ENCODE measurements at places on chromosomes 6 and 20.

- peak; percentile 83 for DNase-seq
These were observed 170.3 kb upstream of the PDE7B start for GRCh38 chr6:135680964-135681913.

DNA sequence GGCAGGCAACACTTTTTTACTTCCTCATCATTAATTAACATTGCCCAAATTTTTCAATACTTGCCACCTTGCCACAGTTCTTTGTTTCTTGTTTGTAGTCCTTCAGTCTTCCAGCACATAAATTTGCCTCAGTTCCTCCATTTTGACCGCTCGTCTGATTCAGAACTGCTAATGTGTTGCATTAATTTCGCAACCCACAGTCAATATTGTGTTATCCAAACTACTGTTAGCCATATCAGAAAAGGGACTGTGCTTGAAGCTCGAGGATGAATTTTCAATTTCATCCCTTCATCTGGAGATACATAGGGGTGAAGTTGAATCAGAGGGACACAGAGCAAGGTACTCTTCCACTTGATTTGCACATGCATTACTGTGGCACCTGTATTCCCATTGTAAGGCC lies 421.5 kb downstream of the CDKAL1 start:
- no peak for DNase-seq

DNA sequence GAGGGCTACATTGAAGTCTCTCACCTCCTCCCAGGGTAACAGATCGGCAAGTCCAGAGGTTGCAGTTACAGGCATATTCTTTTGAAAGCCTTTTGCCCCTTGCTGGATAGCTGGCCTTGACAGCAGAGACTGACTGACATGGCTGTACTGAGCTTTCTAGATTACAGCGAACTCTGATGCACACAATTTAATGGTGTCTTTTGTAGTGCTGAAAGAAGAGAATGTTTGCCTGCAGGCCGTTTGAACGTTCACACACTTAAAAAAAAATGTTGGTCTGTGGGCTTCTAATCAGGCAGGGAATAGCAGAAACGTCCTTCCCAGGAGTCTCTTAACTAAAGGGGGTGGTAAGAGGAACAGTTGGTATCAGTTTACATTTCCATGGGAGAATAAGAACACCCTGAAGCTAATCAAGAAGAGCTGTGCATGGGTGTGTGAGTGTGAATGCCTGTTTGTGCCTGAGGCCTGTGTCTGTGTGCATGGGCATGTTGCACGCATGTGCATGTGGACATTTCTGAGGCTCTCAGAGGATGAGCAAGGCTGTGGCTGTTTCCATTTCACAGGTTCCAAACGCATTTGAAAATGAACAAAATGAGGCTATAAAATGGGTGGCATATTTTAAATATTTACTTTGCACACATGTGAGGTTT lies 213.9 kb upstream of the SSTR4 start:
- no peak for DNase-seq

- DNase-seq: no peak
These were observed 33.1 kb upstream of the DAAM2 start for GRCh38 chr6:39758905-39759605.

- no peak for DNase-seq
These were observed 290.5 kb upstream of the ZFP64 start for GRCh38 chr20:52482044-52482443.

- DNase-seq: peak; percentile 86
These were observed 13.5 kb upstream of the ZNF391 start for GRCh38 chr6:27374824-27375612.

- no peak for DNase-seq
These were observed 2.6 kb upstream of the ZBP1 start for GRCh38 chr20:57622579-57623381.

DNA sequence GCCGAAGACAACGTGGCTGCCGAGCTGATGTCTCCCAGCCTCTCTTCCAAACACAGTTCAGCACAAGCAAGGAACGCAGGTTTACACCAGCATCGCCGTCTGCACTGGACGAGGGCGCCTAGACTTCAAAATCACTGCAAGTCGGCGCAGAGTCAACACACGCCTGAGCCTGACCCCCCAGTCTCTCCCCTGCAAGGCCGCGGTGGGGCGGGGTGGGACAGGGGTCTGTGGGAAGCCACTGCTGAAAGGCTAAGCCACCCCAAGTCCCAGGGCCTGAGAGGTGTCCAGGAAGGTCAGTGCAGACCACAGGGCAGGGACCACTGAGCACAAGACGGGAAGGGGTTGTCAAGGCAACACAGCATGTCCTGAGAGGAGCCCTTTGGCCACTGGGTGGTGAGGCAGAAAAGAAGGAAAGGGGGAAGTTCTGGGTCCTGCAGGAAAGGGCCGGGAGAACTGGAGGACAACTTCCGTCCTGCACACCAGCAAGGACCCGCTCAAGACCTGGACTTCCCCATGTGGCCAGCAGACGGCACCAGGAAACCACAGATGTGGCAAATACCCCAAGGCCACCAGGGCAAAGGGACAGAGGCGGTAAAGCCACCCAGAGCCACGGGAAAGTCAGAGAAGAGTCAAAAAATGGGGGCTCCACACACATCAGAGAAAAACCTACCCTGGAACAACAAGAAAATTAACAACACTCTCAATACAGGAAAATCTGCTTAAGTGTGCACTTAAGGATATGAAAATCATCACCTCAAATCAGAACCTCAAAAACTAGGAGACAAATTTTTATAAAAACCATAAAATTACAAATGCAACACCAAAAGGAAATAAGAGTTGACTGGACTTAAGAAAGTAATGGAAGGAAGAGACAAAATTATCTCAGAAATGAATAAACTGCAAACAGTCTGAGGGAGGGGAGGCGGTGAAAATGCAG lies 84.8 kb downstream of the TAF4 start:
- no peak for DNase-seq

GRCh38 chr6:81476881-81477280 lies 275.6 kb downstream of the TENT5A start:
- DNase-seq: no peak

DNA sequence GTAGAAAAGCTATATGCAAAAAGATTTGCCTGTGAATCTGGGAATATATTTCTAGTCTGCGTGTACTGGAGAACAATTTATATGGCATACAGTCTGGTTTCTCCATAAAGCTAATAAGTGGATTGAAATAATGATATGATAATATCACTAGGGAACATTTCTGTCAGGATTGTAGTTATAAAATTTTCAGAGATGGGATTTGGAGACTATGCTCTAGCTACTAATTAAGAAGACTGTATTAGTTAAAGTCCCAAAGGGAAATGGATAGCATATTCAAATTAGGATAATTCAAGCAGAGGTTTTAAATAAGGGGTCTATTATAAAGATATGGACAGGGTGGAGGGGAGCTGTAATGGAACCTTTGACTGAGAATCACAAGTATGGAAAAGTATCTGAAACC lies 7.2 kb upstream of the STX11 start:
- no peak for DNase-seq

GRCh38 chr6:71733970-71734899 lies 152.1 kb upstream of the RIMS1 start:
- DNase-seq: no peak

GRCh38 chr20:63005365-63005861 lies 1.4 kb downstream of the BHLHE23 start:
- no peak for DNase-seq

GRCh38 chr6:163490826-163491577 lies 76.5 kb downstream of the QKI start:
- no peak for DNase-seq

DNA sequence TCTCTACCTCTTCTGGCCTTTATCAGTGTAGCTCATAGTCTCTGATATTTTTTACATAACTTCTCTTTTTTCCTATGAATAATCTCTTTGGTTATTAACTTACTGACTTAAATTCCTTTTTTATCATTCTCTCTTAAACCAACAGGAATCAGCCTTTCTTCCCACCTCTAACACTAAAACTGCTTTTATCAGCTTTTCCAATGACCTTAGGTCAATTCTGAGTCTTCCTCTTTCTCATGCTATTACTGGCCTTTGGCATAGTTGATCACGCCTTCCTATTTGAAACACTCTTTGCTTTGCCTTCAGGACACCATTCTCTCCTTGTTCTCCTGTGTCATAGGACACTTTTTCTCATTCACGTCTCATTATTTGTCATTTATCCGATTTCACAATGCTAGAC lies 8.1 kb upstream of the HINT3 start:
- no peak for DNase-seq

DNA sequence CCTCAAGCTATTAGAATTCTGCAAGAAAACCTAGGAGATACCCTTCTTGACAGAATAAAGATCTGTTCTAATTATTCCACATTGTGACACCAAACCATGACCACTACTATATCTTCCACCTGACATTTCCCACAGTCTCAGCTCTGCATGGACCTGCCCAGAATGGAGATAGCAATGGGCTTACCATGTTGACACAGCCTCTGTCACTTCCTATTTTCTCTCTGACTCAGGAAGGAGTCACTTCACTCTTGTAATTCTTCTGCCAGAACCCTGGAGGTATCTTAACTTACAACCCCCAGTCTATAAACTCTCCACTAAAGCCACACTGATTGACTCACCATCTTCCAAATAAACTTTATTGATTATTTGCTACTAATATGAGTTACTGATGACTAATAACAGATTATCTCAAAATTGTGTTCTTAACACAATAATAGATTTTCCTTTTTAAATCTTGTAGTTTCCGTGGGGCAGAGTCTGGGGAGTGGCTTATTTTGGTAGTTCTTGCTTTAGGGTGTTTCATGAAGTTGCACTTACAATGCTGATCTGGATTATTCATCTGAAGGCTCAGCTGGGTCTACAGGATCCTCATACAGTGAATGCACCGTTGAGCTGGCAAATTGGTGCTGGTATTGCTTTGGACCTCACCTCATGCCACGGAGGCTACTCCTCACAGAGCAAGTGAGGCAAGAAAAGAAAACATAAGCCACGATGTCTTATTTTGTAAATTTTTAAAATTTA lies 869.9 kb downstream of the KIF16B start:
- DNase-seq: no peak

GRCh38 chr6:3956054-3956453 lies 106.9 kb downstream of the FAM50B start:
- no peak for DNase-seq

DNA sequence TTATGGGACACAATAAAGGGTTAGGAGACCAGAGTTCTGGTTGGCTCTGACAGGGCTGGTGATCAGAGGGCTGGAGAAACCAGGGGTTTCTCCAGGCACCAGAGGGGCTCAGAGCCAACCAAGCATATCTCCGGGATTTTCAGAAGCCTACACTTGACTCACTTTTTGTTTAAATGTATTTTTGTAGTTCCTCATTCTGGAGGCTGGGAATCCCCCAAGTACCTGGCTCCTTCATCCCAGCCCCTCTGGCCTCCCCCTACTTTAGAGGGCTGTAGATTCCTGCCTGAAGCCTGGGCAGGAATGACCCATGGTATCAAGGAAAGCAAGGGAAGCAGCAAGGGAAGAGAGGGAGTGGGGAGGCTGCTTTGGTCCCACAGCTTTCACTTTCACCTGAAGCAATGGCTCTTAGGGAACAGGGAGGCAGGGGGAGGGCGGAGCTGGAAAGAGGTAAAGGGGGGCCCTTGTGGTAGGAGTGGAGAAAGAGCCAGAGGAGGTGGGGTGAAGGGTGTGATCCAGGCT lies 973 bp downstream of the CD40 start:
- no peak for DNase-seq

DNA sequence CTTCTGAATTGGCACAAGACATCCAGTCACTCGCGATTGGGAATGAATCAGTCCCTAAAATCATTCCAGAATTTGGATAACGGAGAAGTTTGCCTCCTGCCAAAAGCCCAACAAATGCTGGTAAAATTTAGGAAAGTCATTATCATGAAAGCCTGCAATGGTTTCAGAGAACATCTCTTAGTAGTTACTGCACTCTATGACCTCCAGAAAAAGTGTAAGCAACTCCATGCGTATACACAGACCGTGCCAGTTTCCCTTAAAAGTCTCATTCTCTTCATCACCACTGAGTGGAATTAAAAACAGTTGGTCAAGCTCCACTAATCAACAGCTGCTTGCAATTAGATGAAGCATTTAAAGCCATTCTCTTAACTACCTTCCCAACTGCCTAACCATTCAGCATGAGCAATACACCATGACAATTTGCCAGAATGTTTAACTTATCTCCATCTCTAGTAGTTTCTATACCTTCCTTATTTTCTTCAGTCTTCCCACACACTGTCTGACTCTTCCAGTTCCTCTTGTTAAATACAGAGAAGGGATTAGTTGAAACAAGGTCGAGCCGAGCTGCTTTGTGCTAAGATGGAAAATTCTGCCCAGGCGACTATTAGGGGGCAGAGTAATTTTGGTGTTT lies 183.6 kb upstream of the PRDM1 start:
- no peak for DNase-seq

- DNase-seq: no peak
These were observed 7.1 kb downstream of the DUSP22 start for GRCh38 chr6:299104-299980.

GRCh38 chr20:62193079-62194025 lies 10.5 kb downstream of the MTG2 start:
- DNase-seq: no peak

DNA sequence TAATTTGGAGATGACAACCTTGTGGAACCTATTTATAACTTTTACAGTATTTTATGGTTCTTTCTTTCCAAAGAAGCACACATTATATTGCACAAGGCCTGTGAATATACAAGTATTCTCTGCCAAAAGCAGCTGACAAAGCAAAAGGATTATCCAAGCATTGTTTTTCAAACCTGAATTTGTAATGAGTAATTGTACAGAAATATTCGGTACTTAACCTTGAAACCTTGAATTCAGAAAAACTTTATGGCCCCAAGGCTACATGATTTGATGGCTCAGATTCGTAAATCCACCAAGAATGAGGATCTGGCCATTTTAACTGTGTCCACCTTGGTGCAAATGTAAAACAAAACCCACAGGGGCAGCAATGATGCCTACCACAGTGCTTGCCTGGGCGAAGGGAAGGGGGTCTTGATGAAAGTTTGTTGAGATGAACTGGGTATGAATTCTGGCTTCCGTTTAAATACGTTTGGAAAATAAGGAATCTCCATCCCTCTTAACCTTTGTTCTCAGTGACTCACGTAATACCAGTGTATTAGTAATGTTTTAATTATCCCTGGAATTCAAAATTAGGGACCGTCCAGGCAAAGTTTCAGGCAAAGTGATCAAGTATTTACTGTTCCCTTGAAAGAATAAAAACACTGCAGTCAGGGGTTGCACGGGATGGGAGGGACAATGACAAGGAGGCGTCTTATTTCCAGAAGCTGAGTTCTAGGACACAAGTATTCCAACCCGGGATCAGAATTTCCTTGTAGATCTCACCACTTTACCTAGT lies 2.7 kb upstream of the RBM24 start:
- no peak for DNase-seq

GRCh38 chr20:51966296-51966971 lies 164.1 kb upstream of the SALL4 start:
- peak; percentile 3 for DNase-seq

GRCh38 chr20:50597406-50597969 lies 87.3 kb downstream of the PTPN1 start:
- no peak for DNase-seq

DNA sequence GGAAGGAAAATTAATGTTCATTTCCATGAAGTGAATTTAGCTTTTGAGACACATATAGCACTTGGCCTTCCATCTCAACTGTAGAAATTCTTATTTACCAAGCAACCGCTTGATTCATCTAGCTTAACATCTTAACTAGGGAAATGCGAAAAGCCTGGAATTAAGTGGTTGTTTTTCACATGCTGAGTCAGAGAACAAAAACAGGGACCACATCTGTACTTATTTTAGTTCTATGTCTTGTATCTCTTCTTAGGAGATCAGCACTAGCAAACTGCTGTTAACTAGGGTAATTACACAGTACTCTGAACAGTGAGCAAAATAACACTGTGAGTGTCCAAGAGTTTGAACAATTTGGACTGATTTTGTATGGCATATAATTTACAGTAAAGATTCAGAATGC lies 590.9 kb upstream of the NRSN1 start:
- DNase-seq: no peak
